ENCODE measurements at places on chromosomes 3 and 15.

- no peak for DNase-seq
Measured at GRCh38 chr3:9976721-9977709, 9.6 kb downstream of the EMC3 start.

GRCh38 chr15:101390462-101390861, 95.4 kb upstream of the SNRPA1 start:
- DNase-seq, result no peak

DNA sequence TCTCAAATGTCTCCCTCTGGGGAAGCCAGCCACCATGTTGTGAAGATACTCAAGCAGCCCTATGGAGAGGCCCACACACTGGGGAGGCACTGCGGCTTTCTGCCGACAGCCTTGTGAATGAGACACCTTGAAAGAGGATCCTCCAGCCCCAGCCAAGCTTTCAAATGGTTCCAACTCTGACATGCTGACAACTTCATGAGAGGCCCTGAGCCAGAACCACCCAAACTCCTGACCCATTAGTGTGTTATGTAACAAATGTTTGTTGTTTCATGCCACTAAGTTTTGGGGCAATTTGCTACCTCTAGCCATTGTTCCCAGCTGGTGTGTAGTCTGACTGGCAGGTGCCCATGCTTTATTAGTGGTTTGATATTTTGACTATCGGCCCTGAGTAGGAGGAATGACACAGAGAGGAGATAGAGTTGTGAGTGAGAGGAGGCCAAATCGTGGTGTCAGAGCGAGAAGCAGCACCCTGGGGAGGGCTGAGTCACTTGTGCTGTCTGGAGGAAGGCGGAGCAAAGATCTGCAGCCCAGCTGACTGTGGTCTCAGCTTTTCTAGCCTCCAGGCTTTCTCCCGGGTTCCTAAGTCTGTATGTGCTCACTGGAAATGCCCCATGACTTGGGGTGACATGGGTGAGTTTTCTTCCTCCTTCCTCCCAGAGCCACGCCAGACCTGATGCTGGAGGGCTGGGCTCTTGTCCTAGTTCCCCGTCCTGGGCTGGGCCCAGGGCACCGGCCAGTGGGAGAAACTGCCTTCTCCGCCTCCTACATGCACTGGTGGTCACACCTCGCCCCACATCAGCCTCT, 56.7 kb upstream of the BLM start:
- DNase-seq, result peak; percentile 49

DNA sequence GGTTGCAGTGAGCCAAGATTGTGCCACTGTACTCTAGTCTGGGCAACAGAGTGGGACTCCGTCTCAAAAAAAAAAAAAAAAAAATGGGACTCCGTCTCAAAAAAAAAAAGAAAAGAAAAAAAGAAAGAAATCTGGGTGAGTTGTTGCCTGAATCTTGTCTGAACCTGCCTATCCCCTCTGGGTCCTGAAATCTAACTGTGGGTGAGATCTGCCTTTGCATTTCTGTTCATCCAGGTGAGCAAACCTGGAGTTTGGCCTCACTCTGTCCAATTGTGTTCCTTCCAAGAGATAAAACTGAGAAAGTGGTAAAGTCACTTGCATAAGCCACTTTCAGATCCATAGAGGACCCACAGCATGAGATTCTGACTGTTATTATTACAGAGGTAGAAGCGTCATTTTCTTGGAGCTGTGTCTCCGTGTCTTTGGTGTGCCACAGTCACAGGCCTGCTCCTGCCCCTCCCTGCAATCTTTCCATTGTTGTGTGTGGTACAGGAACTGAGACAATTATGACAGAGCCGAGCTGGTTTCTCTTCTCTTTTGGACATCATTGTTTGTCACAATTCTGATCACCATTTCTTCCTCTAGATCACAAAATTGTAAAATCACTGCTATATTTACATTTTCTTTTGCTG, 235.9 kb downstream of the LPP start:
- DNase-seq, result no peak

DNA sequence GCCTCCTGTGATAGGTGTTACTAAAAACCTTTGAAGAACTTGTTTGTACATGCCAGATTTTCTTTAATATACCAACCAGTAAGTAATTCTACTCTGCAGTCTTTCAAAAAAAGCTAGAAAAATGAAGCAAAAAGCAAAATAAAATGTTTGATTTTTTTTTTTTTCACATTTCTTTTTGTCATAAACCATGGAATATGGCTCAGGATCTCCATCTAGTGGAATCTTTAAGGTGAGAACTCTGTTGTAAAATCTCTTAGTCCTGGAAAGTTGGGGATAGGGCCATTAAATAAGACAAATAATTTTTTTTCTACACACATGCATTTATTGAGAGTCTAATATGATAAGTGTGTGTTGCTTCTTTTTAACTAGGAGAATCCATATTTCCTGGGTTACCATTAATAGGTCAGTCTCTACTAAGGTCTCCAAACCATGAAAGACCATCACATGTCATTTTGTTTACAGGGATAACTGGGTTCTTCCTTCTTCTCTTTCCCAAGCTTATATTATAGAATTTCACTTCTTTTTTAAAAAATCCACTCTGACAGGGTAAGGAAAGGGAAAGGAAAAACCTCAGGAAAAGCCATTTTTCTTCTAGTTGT, 84.6 kb downstream of the SLC9A9 start:
- no peak for DNase-seq

DNA sequence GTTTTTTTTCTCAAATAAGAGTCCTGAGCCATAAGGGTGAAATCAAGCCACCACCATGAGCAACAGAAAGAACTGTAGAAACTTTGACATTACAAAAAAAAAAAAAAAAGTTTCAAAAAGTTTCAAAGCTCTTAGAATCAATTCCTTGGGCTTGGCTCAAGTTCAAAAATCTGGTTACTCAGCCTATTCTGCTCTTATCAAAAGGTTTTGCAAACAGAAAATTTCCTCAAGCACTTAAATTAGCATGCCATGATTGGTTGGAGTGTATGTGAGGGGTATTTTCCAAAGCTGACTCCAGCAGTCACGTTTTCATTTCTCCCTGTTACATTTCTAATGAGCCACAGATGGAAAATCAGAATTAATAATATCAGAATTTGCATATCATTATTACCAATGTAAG, 12.1 kb upstream of the PEX5L start:
- DNase-seq, result no peak

DNA sequence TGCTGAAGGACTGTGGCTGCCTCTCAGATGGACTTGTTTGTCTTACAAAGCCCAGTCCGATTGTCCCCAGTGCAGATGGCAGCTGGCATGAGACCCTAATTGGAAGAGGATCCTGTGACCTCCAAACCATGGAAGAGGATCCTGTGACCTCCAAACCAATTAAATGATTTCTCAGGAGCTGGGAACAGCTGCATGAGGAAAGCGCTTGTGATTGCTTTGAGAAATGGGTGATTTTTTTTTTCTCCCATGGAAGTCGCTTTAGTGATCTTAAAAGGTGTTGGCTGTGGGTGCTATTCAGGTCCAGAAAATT, 68.4 kb upstream of the LARS2 start:
- no peak for DNase-seq

GRCh38 chr3:29677421-29677820, 396.6 kb downstream of the RBMS3 start:
- no peak for DNase-seq

GRCh38 chr3:105448338-105448982, 81.8 kb downstream of the ALCAM start:
- no peak for DNase-seq

GRCh38 chr15:43376017-43376705, 5.3 kb downstream of the TUBGCP4 start:
- no peak for DNase-seq

GRCh38 chr3:32946973-32947788, 4.3 kb upstream of the CCR4 start:
- no peak for DNase-seq

GRCh38 chr3:64873400-64873799, 185.6 kb upstream of the ADAMTS9 start:
- DNase-seq, result no peak

- no peak for DNase-seq
Measured at GRCh38 chr3:13277860-13278531, 142.1 kb downstream of the NUP210 start.

DNA sequence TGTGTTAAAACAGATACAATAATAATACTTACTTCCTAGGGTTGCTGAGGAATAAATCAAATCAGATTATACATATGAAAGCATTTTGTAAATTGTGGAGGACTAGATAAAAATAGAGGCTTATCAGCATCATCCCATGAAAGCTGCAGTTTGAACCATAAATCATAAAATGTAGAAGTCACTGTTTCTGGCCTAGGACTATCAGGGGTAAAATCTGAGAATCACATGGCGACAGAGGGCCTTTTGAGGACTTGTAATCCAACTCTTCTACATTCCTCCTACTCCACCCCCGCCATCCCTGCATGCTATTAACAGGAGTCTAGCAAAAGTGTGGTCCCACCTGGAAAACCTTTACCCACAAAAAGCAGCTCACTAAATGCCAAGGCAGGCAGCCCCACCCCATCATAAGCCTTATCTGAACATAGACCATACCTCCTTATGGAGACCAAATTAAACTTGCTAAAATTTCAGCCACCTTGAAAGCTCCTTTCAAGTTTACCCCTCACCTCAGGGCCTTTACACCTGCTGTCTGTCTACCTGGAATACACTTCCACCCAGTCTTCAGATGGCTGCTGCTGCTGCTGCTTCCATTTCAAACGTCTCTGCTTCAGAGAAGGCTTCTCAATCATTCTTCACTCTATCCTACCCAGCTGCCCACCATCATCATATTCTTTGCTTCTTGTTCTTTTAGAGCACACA, 11.5 kb downstream of the MB21D2 start:
- DNase-seq, result no peak

DNA sequence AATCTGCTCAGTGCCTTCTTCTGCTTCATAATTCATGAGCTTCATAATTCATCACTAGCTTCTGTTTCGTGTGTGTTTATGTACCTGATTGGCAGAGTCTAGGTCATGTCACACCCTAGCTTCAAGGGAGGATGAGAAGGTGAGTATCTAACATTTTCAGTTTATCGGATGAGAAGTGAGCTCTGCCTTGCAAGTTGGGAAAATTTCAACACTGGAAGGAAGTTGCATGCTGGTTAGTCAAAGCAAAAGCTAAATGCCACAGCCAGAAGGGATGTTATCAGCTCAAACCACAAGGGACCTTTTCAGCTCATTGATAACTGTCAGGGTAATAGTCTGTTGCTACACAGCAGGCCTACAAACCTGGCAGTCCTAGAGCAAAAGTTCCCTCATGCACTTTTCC, 7.3 kb upstream of the TNFSF10 start:
- no peak for DNase-seq

- no peak for DNase-seq
Measured at GRCh38 chr3:62835554-62836236, 39.5 kb downstream of the CADPS start.

DNA sequence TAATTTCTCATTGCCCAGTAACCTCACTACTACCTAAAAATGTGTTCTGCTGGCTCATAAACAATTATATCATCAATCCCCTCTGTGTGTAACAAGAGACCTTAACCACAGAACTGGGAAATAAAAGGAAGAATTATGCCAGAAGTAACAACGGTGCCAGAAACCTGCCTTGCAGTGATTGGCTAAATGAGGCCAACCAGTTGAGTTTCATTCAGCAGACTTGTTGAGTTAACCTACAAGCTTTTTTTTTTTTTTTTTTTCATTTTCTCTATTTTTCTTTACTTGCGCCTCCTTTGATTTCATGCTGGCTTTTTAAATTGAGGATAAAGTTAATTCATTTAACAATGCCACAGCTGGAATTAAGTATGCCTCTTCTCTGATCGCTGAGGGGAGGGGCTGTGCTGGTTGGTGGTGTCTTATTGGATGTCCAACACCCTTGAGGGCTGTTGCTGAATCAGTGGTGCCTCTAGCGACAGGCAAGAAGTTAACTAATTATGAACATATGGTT, 30.0 kb upstream of the GMNC start:
- DNase-seq, result no peak

DNA sequence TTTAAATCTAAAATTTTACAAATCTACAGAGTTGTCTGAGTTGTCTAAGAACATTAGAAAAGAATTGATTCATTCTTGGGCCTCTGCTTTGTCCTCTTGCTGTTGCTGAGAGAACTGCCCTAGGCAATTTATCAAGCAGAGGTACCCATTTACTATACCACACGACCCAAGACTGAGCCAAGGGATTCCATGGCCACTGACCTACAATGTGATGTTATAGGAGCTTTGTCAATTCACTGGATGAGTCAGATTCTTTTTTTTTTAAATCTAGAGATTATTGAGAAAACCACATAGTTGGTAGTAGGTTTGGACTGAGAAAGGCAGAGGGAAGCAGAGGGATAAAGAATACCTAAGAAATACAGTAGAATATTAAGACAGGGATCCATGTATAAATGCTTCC, 55.3 kb downstream of the TRAT1 start:
- no peak for DNase-seq

DNA sequence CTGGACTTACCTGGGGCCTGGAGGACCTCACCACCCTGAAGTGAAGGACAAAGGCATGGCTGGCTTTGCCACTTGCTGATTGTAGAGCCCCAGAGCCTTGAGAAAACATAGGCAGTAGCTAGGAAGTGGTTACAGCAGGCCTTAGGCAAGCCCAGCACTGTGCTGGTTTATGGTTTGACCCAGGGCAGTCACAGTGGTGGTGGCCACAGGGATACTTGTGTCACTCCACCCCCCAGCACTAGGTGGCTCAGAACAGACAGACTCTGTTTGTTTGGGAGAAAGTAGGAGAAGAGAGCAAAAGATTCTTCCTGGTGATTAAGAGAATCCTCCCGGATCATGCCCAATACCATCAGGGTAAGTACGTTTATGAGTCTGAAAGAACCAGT, 13.2 kb upstream of the COL8A1 start:
- DNase-seq, result no peak

GRCh38 chr3:58868097-58868779, 181.6 kb downstream of the CFAP20DC start:
- DNase-seq, result no peak

DNA sequence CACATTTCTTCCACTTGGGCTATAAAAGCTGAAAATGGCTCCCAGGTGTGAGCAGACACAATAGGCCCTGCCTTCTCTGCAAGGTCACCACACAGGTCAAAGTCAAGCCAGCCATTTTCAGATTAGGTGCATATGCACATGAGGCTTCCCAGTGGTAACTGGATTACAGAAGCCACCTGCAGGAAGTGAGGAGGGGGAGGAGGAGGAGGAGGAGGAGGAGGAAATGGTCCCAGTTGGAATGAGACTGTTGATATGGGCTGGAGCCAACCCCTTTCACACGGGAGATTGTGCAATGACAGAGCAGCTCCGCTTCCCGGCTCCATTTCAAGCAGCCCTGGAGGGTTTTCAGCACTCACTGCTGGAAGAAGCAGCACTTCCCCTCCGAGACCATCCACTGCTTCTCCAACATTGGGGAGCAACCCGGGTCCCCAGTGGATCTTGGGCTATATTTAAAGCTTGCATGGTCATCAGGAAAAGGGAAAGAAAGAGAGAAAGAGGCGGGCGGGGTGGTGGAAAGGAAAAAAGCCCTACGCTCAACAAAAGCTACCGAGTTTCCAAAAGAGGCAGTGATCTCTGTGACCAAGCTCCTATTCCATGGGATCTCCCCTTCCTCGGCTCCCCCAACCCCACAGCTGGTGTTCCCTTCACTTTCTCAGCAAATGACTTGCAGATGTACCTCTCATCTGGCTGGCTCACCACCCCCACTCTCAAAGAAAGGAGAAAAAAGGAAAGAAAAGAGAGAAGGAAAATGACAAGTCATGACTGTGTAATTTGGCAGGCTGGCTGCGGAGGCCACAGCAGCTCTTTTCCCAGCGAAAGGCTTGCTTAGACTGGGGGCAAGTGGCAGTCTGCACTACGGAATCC, 58.3 kb downstream of the LRIG1 start:
- DNase-seq, result no peak

Measured in stimulated activated CD8-positive, alpha-beta memory T cell treated with anti-CD3 and anti-CD28 coated beads, Interleukin-12 subunit alpha, Interleukin-12 subunit beta, amount 100 ng/mL, for 1 hour (primary cell).